ENCODE measurements at places on chromosomes 7 and 10. TPM values are rescaled to one million over a fixed set of nuclear protein-coding genes. Genes with fewer than 3 reads are reported as not detected.

PTPRZ1 gene
- not detected for total RNA-seq

DNA sequence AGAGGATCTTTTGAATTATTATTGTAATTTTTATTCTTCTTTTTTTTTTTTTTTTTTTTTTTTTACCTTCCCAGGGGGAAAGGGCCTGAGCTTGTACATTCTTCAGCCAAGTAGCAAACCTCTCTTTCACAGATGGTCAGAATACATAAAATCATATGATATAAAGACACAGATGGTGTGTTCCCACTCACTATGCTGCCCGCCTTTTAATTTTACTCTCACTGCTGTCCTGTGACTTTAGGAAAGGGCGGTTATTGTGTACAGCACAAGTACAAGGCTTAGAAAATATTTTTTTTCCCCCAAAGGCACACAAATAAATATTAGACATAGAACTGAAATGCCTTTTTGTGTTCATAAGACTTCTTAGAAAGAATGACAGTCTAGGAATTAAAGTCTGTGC lies 213.6 kb downstream of the RPS24 start:
- H3K27me3 ChIP-seq = peaks cover 12% of the 10 kb centered on the region
- no peak overlapping the region for H3K27ac ChIP-seq
- no peak for DNase-seq

HOXA3 gene
- not detected for total RNA-seq

FAM25A gene
- total RNA-seq = not detected

DNA sequence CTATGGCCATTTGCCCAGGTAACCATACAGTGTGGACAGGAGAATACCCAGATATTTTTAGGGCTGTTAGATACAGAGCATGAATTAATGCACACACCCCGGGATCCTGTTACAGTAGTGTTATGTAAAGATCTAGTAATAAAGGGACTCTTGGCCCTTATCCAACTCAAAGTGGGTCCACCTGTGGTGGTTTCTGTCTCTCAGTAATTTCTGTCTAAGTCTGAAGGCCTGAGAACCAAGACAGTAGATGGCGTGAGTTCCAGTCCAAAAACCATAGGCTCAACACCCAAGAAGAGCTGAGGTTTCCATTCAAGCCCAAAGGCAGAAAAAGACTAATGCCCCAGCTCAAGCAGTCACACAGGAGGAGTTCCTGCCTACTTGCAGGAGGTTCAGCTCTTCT lies 277.7 kb downstream of the ZEB1 start:
- H3K27me3 ChIP-seq = peaks cover 37% of the 10 kb centered on the region
- peaks cover 10% of the 10 kb centered on the region for H3K4me1 ChIP-seq
- peaks cover 2% of the 10 kb centered on the region for H3K36me3 ChIP-seq
- no peak for DNase-seq
- H3K27ac ChIP-seq = no peak overlapping the region

DNA sequence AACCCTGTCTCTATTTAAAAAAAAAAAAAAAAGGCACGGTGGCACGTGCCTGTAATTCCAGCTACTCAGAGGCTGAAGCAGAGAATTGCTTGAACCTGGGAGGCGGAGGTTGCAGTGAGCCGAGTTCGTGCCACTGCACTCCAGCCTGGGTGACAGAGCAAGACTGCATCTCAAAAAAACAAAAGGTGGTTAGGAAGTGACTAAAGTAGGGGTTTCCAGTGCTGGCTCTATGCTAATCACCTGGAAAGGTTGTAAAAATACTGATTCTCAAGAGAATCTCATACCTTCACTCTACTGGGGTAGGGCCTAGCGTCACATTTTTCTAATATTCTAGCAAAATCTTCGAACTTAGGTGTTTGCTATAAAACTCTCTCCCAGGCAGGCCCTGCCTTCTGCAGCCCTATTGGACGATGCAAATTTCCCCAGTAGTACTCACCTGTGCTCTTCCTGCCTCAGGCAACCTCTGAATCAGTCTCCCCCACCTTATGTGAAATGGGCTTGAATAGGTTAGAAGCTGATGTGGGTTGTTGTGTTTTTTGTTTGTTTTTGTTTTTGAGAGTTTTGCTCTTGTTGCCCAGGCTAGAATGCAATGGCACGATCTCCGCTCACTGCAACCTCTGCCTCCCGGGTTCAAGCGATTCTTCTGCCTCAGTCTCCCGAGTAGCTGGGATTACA lies 3.5 kb downstream of the ZP3 start:
- DNase-seq = no peak
- H3K27me3 ChIP-seq = peaks cover 6% of the 10 kb centered on the region
- no peaks in the 10 kb centered on the region for H3K36me3 ChIP-seq
- H3K4me1 ChIP-seq = peaks cover 15% of the 10 kb centered on the region
- H3K4me3 ChIP-seq = no peak overlapping the region

MCM10 gene
- total RNA-seq = 75.1 TPM

GRCh38 chr10:42977032-42977416 lies 99.8 kb upstream of the RET start:
- H3K27ac ChIP-seq = no peak overlapping the region
- H3K27me3 ChIP-seq = no peaks in the 10 kb centered on the region
- H3K4me1 ChIP-seq = no peaks in the 10 kb centered on the region
- H3K36me3 ChIP-seq = no peaks in the 10 kb centered on the region

DNA sequence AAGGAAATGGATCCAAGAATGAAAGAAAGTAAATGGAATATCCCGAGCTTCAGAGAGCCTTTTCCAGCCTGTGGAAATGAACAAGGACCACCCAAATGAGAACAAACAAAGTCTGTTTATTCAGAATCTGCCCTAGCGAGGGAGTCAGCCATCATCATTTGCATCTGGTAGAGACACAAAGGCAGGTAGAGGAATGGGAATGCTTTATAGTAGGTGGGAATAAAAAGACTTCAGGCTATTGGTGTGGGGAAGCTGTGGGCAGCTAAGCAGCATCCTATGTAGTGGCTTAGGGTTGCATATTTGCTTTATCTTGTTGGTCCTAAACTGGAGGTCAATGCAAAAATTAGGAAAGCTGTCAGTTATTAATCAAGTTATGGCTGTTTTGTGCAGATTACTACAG lies 9.2 kb upstream of the MRLN start:
- no peaks in the 10 kb centered on the region for H3K36me3 ChIP-seq
- DNase-seq = no peak
- H3K4me3 ChIP-seq = no peak overlapping the region
- H3K27ac ChIP-seq = no peak overlapping the region

DNA sequence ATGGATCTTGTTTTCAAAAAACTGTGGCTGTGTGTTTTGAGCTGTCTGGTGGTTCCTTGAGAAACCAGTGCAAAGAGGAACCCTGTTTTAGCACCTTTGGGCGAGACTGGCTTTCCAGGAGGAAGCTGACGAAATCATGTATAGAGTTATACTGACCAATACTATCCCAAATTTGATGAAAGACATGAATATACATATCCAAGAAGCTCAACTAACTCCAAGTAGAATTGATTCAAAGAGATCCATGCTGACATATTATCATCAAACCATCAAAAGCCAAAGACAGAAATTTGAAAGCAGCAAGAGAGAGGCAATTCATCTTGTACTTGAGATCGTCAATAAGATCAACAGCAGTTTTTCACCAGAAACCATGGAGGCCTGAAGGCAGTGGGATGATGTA lies 610.7 kb downstream of the DNAJB6 start:
- no peaks in the 10 kb centered on the region for H3K4me1 ChIP-seq
- H3K27me3 ChIP-seq = no peaks in the 10 kb centered on the region
- H3K36me3 ChIP-seq = no peaks in the 10 kb centered on the region
- no peak overlapping the region for H3K27ac ChIP-seq
- H3K4me3 ChIP-seq = no peak overlapping the region

DNA sequence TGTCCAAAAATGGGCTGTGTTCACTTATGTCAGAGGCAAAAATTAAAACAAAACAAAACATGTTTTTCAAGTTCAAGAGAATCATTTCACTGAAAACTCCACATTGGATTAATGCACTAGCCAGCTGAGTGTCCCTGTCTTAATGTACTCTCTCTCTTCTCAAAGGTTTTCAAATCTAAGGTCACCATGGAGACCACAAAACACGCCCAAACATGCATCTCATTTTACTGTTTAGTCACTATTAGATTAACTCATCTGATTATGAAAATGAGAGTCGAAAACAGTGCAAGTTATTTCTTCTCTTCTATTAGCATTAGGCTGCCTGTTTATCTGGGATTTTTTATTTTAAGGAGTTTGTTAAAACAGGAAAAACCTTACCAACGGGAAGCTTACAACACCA lies 70.8 kb upstream of the ASAH2 start:
- peaks cover 61% of the 10 kb centered on the region for H3K36me3 ChIP-seq
- H3K4me1 ChIP-seq = peaks cover 63% of the 10 kb centered on the region
- H3K27ac ChIP-seq = peak overlapping the region; percentile 13

- peaks cover 16% of the 10 kb centered on the region for H3K36me3 ChIP-seq
- H3K27ac ChIP-seq = peak overlapping the region; percentile 70
- no peak for DNase-seq
- peak overlapping the region; percentile 15 for H3K4me3 ChIP-seq
- H3K4me1 ChIP-seq = peaks cover 78% of the 10 kb centered on the region
Observed at GRCh38 chr10:22693860-22694259, 20.5 kb downstream of the PIP4K2A start.

DNA sequence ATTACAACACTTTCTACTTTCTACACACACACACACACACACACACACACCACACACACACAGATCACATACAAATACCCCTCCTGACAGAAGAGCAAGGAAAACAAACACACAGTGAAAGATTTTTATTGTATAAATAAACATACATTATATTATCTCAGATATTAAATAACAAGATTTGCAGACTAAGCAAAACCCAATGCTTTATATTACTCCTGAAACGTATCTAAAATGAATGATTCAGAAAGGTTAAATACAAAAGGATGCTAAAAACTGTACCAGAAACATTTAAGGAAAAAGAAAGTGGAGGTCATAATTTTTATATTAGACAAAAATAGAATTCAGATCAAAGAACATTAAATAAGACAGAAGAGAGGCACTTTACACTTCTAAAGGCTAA lies 208.3 kb upstream of the NPSR1 start:
- no peak overlapping the region for H3K4me3 ChIP-seq
- no peaks in the 10 kb centered on the region for H3K27me3 ChIP-seq
- no peaks in the 10 kb centered on the region for H3K36me3 ChIP-seq

PCGF6 gene
- total RNA-seq = 17.2 TPM

All from activated CD8-positive, alpha-beta memory T cell treated with anti-CD3 and anti-CD28 coated beads, Interleukin-2, amount 10 ng/mL, durations not matched to agents 7 days and 5 days (primary cell).